ENCODE measurements at places on chromosomes 2 and 18. TPM values are rescaled to one million over a fixed set of nuclear protein-coding genes. Genes with fewer than 3 reads are reported as not detected.

Gene STK25
- total RNA-seq, result 169 TPM

Gene ANAPC1
- total RNA-seq, result 28.9 TPM

Gene CDK15
- 1.8 TPM for total RNA-seq

Gene SERPINB5
- total RNA-seq, result 1.1 TPM

Gene PMAIP1
- total RNA-seq, result not detected

Data from gastroesophageal sphincter (tissue), 4 donors.